T-helper 2 cell (primary cell): ENCODE measurements at places on chromosomes 3 and 15.
A peak's percentile ranks its signal among the peaks of the same experiment; 100 is the strongest.

DNA sequence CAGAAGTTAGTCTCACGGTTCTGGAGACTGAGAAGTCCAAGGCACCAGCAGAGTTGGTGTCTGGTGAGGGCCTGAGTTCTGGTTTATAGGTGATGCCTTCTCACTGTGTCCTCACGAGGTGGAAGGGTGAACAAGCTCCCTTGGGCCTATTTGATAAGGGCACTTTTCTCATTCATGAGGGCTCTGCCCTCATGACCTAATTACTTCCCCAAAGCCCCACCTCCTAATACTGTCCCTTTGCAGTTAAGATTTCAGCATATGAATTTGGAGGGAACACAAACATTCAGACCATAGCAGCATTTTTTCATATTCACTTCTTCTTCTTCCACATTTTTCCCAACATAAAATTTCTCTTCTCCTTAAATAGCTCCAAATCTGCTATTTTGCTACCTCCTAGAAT, 41.5 kb downstream of the TMEM41A start:
- no peak for DNase-seq

- no peak for DNase-seq
These were observed 56.5 kb downstream of the PCSK6 start for GRCh38 chr15:101432982-101433381.

GRCh38 chr3:189911001-189911400, 209.7 kb downstream of the P3H2 start:
- no peak for DNase-seq

DNA sequence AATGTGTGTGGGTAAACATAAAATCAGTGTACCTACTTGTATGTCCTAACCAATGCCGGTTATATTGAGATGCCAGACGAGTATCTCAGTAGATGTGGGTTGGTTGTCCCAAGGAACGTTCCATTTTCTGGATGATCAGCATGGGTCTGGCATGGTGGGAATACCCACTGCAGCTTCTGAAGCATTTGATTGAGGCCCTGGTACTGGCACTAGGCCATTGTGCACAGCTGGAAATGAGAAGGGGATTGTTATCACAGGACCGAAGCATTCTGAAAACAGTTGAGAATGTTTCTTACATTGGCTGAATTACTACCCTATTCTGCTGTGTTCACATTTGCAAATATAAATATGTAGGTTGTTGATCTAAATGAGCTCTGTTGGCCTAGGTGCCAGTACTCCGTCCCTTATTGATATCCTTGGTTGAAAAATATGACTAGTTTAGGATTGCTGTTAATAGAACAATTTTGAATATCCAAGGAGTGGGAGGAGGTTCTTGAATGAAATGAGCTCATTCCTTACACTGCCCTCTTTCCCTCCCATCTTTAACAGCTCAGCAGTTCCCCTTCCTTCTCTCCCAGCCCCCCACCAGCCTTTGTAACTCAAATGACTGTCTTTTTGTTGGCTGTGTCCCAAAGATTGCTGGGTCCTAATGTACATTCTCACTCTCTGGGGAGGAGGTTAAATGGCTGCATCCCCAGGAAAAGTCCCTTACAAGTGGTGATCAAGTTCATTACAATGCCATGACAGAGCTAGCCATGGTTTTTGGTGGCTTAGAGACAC, 293.3 kb upstream of the TPM1 start:
- no peak for DNase-seq

DNA sequence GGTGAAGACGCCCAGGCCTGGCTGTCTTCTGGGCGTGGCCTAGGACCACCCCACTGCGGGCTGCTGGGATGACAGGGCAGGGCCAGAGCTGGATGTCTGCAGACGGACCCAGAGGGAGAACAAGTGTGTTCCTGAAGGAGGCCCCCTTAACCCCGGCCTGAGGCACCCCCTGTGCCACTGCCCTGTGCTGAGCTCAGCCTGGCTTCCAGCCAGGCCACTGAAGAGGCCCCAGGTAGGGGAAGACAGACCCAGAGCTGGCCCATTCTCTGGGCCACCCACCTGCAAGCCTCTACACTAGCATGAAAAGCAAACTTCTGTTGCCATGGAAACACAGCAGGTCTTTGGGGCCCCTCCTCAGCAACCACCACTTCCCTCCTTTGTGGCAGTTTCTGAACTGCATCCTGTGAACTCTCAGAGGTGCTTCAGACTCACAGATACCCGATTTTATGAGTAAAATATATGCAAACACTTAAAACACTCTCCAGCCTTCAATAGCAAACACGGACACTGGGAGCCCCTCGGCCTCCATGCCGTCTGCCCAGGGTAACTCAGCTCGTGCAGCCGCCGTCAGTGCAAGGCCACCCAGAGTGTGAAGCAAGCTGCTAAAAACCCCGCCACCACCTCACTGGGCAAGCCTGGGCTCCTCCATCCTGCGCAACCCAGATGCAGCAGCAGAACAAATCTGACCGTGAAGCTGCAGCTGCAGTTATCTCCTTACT, 42.5 kb downstream of the CMTM6 start:
- DNase-seq = peak; percentile 88

DNA sequence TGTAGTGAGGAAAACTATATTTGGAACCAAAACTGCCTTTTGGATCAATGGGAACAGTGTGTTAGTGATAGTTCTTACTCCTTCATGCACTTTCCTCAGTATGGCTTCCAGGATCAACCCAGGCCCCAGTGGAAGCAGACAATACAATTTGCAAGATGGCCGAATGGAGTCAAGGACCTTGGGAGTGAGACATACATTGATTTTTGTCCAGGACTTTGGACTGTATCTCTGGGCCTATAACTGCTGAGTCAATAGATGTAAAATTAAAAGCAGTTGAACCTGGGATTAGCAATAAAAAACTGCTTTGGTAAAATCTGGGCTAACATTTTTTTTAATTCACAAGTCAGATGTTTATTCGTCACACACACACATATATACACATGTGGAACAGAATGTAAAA, 1.8 kb downstream of the ARRDC4 start:
- no peak for DNase-seq
